ENCODE measurements at places on chromosomes 3 and 15. TPM values are rescaled to one million over a fixed set of nuclear protein-coding genes. Genes with fewer than 3 reads are reported as not detected.

Gene ERICH6
- under 0.01 TPM for total RNA-seq

Gene TERC
- 580 TPM for total RNA-seq

Gene TMEM207
- not detected for total RNA-seq

Gene MCF2L2
- 0.56 TPM for total RNA-seq

Gene FOXL2NB
- under 0.01 TPM for total RNA-seq

Gene LMAN1L
- total RNA-seq = not detected

Gene ZBTB20
- total RNA-seq = 11.6 TPM

Gene ABHD17C
- 7.5 TPM for total RNA-seq

Gene PPP1R14D
- not detected for total RNA-seq

Gene GOLGA6L7
- total RNA-seq = not detected

Gene MYL3
- not detected for total RNA-seq

Gene PRKAR2A
- 22.3 TPM for total RNA-seq

Gene FES
- 15.7 TPM for total RNA-seq

Gene CD200
- total RNA-seq = 25.1 TPM

Gene IL17RE
- 0.56 TPM for total RNA-seq

Gene CPEB1
- 13.8 TPM for total RNA-seq

Gene ADGRG7
- not detected for total RNA-seq

Gene UBA3
- 72.1 TPM for total RNA-seq

Gene IGSF10
- under 0.01 TPM for total RNA-seq

Gene PLA2G4B
- total RNA-seq = 0.38 TPM

Gene RPUSD2
- total RNA-seq = 9.3 TPM

Gene TOP2B
- total RNA-seq = 63.7 TPM

Gene INSYN1
- total RNA-seq = 1.5 TPM

Gene TMEM40
- total RNA-seq = not detected

Gene FOXL2
- 0.19 TPM for total RNA-seq

Gene P2RY14
- under 0.01 TPM for total RNA-seq

Gene UROC1
- not detected for total RNA-seq

Gene CHSY1
- total RNA-seq = 84.7 TPM

Gene USF3
- total RNA-seq = 3.8 TPM

Data from regular cardiac myocyte (primary cell).